Neural crest cell (in vitro differentiated cells): ENCODE measurements at places on chromosomes 2 and 18. TPM values are rescaled to one million over a fixed set of nuclear protein-coding genes. Genes with fewer than 3 reads are reported as not detected.
A peak's percentile ranks its signal among the peaks of the same experiment; 100 is the strongest.

GRCh38 chr2:235553291-235553690, 59.4 kb downstream of the AGAP1 start:
- H3K4me3 ChIP-seq, result no peak overlapping the region
- no peak for DNase-seq
- H3K36me3 ChIP-seq, result no peaks in the 10 kb centered on the region
- no peak overlapping the region for H3K27ac ChIP-seq
- no peaks in the 10 kb centered on the region for H3K27me3 ChIP-seq
- peaks cover 43% of the 10 kb centered on the region for H3K4me1 ChIP-seq

GRCh38 chr2:39735648-39736047, 43.4 kb downstream of the THUMPD2 start:
- peaks cover 9% of the 10 kb centered on the region for H3K4me1 ChIP-seq
- no peak for DNase-seq
- H3K36me3 ChIP-seq, result peaks cover 36% of the 10 kb centered on the region
- H3K27me3 ChIP-seq, result no peaks in the 10 kb centered on the region

DNA sequence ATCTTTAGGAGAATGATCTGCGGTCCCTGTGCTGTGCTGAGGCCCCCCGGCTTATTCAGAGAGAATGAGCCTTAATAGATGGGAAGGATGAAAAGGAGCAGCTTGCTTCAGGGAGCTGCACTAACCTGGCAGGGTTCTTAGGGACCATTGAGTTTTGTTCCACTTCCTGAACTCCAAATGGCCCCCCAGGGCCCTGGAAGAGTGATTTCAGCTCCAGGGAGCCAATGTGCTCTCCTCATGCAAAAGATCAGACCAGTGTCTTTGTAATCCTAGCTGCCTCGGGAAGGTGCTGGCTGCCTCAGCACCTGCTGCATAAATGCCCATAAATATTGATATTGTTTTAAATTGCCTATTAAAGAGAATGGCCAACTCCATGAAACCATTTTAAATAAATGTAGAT, 210.2 kb downstream of the NCK2 start:
- no peaks in the 10 kb centered on the region for H3K27me3 ChIP-seq
- no peak for DNase-seq
- H3K27ac ChIP-seq, result peak overlapping the region; percentile 3
- H3K4me3 ChIP-seq, result peak overlapping the region; percentile 6
- no peaks in the 10 kb centered on the region for H3K36me3 ChIP-seq

DNA sequence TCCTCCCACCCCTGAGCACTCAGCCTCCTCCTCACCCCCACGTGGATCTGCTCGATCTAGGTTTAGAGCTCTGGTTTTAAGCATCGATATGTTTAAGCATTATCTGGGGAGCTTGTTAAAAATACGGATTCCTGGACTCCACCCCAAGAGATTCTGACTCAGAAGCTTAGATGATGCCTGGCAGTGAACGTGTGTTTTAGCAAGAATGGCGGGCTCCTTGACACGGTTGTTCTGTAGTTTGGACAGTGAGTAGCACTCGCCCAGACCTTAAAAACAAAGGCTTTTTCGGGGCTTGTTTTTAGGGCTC, 47.3 kb downstream of the LDLRAD4 start:
- no peaks in the 10 kb centered on the region for H3K27me3 ChIP-seq
- no peaks in the 10 kb centered on the region for H3K36me3 ChIP-seq
- no peak for DNase-seq
- peaks cover 34% of the 10 kb centered on the region for H3K4me1 ChIP-seq
- no peak overlapping the region for H3K27ac ChIP-seq
- no peak overlapping the region for H3K4me3 ChIP-seq

- no peak for DNase-seq
- no peaks in the 10 kb centered on the region for H3K27me3 ChIP-seq
- H3K27ac ChIP-seq, result no peak overlapping the region
- H3K4me1 ChIP-seq, result peaks cover 3% of the 10 kb centered on the region
- peaks cover 9% of the 10 kb centered on the region for H3K36me3 ChIP-seq
Measured at GRCh38 chr2:43818761-43819160, 19.9 kb downstream of the ABCG5 start.

GRCh38 chr2:177445200-177445599, 52.6 kb downstream of the AGPS start:
- H3K4me3 ChIP-seq, result no peak overlapping the region
- peaks cover 4% of the 10 kb centered on the region for H3K4me1 ChIP-seq
- peaks cover 31% of the 10 kb centered on the region for H3K36me3 ChIP-seq
- DNase-seq, result no peak

DNA sequence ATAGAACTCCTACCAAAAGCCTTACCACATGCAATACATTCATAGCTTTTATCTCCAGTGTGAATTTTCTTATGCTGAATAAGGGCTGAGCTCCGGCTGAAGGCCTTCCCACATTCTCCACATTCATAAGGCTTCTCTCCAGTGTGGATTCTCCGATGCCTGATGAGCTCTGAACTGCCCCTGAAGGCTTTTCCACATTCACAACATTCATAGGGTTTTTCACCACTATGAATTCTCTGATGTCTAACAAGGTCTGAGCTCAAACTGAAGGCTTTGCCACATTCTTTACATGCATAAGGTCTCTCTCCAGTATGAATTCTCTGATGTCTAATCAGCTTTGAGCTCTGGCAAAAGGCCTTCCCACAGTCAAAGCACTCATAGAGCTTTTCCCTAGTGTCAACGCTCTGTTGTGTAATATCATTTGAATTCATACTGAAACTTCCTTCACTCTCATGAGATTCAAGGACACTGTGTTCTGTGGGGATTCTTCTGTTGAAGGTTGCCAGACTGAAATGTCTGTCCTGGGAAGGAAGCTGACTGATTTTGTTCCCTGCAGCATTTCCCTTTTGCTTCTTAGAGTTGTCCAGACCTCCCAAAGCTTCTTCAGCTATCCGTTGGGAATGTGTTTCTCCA, 12.9 kb downstream of the ZNF397 start:
- no peaks in the 10 kb centered on the region for H3K27me3 ChIP-seq
- no peak overlapping the region for H3K27ac ChIP-seq
- peaks cover 69% of the 10 kb centered on the region for H3K36me3 ChIP-seq
- H3K4me3 ChIP-seq, result no peak overlapping the region
- H3K4me1 ChIP-seq, result no peaks in the 10 kb centered on the region

DNA sequence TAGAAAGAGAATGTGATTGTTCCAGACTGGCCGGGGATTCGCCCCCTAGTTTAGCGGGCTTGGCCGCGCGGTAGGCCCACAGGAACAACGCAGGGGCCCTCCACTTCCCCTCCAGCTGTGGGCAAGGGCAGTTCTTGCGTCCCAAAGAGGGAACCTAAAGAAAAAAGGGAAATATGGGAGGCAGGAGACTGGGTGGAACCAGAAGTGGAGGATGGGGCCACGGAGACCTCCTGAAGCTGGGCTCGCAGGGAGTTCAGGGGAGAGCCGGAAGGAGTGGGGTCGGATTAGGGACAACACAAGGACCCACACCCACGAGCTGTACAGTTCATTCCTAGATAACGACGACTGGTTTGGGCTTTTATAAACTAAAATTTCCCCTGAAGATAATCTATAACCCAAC, 18.2 kb downstream of the GNLY start:
- peaks cover 10% of the 10 kb centered on the region for H3K4me1 ChIP-seq
- no peak overlapping the region for H3K4me3 ChIP-seq
- peaks cover 18% of the 10 kb centered on the region for H3K27me3 ChIP-seq
- no peak for DNase-seq

- H3K27me3 ChIP-seq, result no peaks in the 10 kb centered on the region
- H3K27ac ChIP-seq, result peak overlapping the region; percentile 75
- peaks cover 60% of the 10 kb centered on the region for H3K4me1 ChIP-seq
Measured at GRCh38 chr2:43044093-43044681, 182.2 kb downstream of the ZFP36L2 start.

DNA sequence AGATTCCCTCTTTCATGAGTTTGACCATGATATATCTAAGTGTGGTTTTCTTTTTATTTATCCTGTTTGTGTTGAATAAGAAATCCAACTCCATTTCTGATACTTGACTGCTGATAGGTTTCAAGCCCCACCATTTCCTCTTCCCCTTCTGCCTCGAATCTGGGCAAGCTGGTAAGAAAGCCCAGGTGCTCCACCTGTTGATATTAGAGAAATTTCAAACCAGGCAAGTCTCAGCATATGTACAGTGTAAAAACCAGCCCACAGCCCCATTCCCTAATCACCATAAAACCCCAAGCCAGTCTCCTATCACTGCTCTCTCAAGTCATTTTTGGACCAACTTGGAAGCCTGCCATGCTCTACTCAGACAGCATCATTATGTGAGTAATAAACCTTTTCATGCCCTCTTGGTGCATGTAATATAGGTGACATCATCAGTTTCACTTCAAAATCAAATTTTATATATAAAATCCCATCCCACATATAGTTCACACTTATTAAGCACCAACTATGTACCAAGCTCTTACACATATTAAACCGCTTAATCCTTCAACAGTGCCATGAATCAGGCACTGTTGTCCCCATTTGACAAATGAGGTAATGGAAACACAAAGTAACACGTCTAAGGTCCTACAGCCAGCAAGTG, 46.6 kb downstream of the SMAD2 start:
- H3K4me3 ChIP-seq, result no peak overlapping the region
- H3K27me3 ChIP-seq, result no peaks in the 10 kb centered on the region
- H3K4me1 ChIP-seq, result peaks cover 4% of the 10 kb centered on the region
- no peak overlapping the region for H3K27ac ChIP-seq

- peaks cover 13% of the 10 kb centered on the region for H3K4me1 ChIP-seq
- no peak for DNase-seq
- no peaks in the 10 kb centered on the region for H3K36me3 ChIP-seq
- no peaks in the 10 kb centered on the region for H3K27me3 ChIP-seq
Measured at GRCh38 chr2:238914648-238915015, 66.7 kb downstream of the TWIST2 start.

DNA sequence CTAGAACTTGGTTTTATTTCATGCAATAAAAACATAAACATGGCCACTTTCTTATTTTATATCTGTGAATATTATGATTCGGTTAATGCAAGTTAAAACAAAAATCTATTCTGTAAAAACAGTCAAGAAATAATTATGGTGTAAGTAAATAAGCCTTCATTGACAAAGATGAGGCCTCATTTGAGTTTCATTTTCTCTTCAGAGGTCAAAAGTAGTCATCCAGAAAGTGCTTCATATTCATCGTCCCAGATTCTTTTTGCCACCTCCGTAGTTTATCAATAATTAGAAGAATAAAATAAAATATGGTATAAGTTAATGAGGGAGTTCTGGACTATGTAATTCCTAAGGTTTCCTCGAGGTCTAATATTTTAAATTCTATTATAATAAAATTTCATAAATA, 19.4 kb upstream of the HNRNPA3 start:
- H3K27ac ChIP-seq, result no peak overlapping the region
- no peaks in the 10 kb centered on the region for H3K27me3 ChIP-seq
- no peak overlapping the region for H3K4me3 ChIP-seq

- H3K4me3 ChIP-seq, result no peak overlapping the region
- H3K27me3 ChIP-seq, result no peaks in the 10 kb centered on the region
- peaks cover 7% of the 10 kb centered on the region for H3K4me1 ChIP-seq
- H3K27ac ChIP-seq, result peak overlapping the region; percentile 4
- peaks cover 10% of the 10 kb centered on the region for H3K36me3 ChIP-seq
Measured at GRCh38 chr2:17661460-17661859, 92.2 kb downstream of the SMC6 start.

GRCh38 chr18:24428709-24429108, 2.2 kb downstream of the IMPACT start:
- H3K27ac ChIP-seq, result no peak overlapping the region
- peak overlapping the region; percentile 92 for H3K4me3 ChIP-seq
- H3K27me3 ChIP-seq, result peaks cover 14% of the 10 kb centered on the region
- peaks cover 20% of the 10 kb centered on the region for H3K36me3 ChIP-seq
- peaks cover 30% of the 10 kb centered on the region for H3K4me1 ChIP-seq

DNA sequence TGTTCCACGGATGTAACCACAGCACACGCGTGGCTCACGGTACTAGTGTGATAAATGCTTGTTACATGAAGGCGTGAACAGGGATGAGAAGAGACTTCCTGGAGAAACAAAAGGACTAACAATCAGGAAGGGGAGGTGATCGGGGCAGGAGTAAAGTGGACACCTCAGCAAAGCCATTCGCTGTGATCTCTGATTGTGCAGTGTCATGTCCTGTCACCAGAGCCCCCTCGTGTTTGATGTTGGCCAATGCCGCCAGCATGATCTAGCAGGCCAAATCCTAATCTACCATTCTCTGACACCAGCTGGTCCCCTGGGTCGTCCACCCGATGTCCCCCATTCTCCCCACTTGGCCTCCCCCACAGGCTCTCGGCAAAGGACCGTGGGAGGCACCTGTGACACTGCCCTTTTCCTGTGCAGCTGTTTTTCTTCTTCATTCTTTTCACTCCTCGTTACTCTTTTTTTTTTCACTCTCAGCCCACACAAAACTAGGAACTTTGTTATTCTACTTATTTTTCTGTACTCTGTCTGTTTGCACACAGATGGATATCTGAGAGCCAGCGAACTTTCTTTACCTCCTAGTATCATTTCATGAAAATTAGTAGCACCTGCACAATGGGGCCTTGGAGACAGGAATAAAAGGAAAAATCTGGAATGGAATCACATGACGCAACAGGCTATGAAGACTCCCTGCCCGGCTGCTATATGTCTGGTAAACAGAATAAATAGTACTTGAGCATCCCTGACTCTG, 146.8 kb downstream of the TGIF1 start:
- H3K4me1 ChIP-seq, result peaks cover 55% of the 10 kb centered on the region
- no peaks in the 10 kb centered on the region for H3K27me3 ChIP-seq
- peak; percentile 40 for DNase-seq
- peak overlapping the region; percentile 91 for H3K4me3 ChIP-seq

GRCh38 chr2:162123806-162124758, 28.0 kb downstream of the GCG start:
- no peaks in the 10 kb centered on the region for H3K27me3 ChIP-seq
- no peaks in the 10 kb centered on the region for H3K36me3 ChIP-seq
- H3K4me1 ChIP-seq, result no peaks in the 10 kb centered on the region
- no peak for DNase-seq
- no peak overlapping the region for H3K27ac ChIP-seq

DNA sequence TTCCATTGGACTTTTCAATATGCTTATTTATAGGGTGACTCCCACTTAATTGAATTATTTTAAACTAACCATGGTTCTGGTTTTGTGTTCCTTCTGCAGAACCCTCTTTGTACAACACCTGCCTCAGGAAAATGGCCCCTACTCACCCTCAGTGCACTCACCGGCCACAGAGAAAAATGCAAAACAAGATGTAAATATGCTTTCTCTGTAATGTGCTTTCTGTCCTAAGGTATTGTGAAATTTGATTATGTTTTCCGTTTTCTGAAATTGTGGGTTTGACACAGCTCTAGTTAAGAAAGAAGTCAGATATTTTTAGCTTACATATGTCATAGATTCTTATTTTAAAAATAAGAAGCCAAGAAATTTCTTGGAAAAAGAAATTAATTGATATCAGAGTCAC, 357.7 kb upstream of the SMIM21 start:
- H3K4me1 ChIP-seq, result peaks cover 32% of the 10 kb centered on the region
- H3K27ac ChIP-seq, result peak overlapping the region; percentile 76
- H3K27me3 ChIP-seq, result no peaks in the 10 kb centered on the region
- H3K36me3 ChIP-seq, result no peaks in the 10 kb centered on the region
- H3K4me3 ChIP-seq, result no peak overlapping the region
- no peak for DNase-seq

GRCh38 chr2:24721470-24721869, 71.7 kb downstream of the PTRHD1 start:
- H3K4me1 ChIP-seq, result no peaks in the 10 kb centered on the region
- H3K27ac ChIP-seq, result peak overlapping the region; percentile 13
- no peak for DNase-seq
- no peaks in the 10 kb centered on the region for H3K27me3 ChIP-seq
- no peak overlapping the region for H3K4me3 ChIP-seq

Gene DSG1
- total RNA-seq, result not detected in 2 replicates

Gene ECEL1
- 42.9 and 43.9 TPM in 2 replicates for total RNA-seq

Gene SERPINB4
- total RNA-seq, result not detected in 2 replicates

Gene ACADL
- 0.35 TPM in 1 of 2 replicates, not detected in the other for total RNA-seq

Gene SEPTIN10
- total RNA-seq, result 99.5 and 104 TPM in 2 replicates

Gene POTEI
- 1.1 and 1.3 TPM in 2 replicates for total RNA-seq

Gene CCDC102B
- total RNA-seq, result 6.5 and 7.5 TPM in 2 replicates
